ENCODE measurements at places on chromosomes 12 and 14. TPM values are rescaled to one million over a fixed set of nuclear protein-coding genes. Genes with fewer than 3 reads are reported as not detected.

Gene KRT2
- not detected for total RNA-seq

Gene RASSF9
- total RNA-seq, result not detected

Gene GPR68
- total RNA-seq, result 4.9 TPM

Gene DAO
- not detected for total RNA-seq

Gene GALNT6
- 12.8 TPM for total RNA-seq

Gene PPM1H
- 0.12 TPM for total RNA-seq

Gene CACNB3
- total RNA-seq, result 9.9 TPM

Gene CDKL1
- total RNA-seq, result 5.7 TPM

Gene SLC39A2
- total RNA-seq, result 0.33 TPM

Gene TMEM116
- 11.1 TPM for total RNA-seq

Gene MYL2
- not detected for total RNA-seq

Gene POTEM
- total RNA-seq, result not detected

Gene DNAI7
- not detected for total RNA-seq

Gene RDH11
- 66.2 TPM for total RNA-seq

Gene PTGR2
- 1.5 TPM for total RNA-seq

Gene TAS2R20
- 2.1 TPM for total RNA-seq

Gene TTC6
- not detected for total RNA-seq

Gene HCAR1
- total RNA-seq, result 6.8 TPM

Gene NEUROD4
- not detected for total RNA-seq

Gene SUOX
- 9.3 TPM for total RNA-seq

Gene EIF2S3B
- 0.62 TPM for total RNA-seq

Gene AVPR1A
- total RNA-seq, result not detected

Gene ENDOU
- total RNA-seq, result 0.09 TPM

Gene FAM186B
- 0.16 TPM for total RNA-seq

Gene RASAL1
- total RNA-seq, result 1.1 TPM

Gene CYP27B1
- total RNA-seq, result 12.7 TPM

Gene TAS2R14
- total RNA-seq, result 2.7 TPM

Gene EPYC
- total RNA-seq, result not detected

Gene PLBD1
- total RNA-seq, result not detected

Gene KSR2
- total RNA-seq, result 0.02 TPM

Gene PELI2
- 3.0 TPM for total RNA-seq

Gene PGF
- 0.24 TPM for total RNA-seq

Gene CFAP251
- 1.1 TPM for total RNA-seq

Gene AKAP3
- total RNA-seq, result 1.1 TPM

Gene RIN3
- total RNA-seq, result 21.6 TPM

Gene HOXC4
- not detected for total RNA-seq

Gene PYGL
- 1.3 TPM for total RNA-seq

Gene NFE2
- not detected for total RNA-seq

Gene CCDC196
- total RNA-seq, result not detected

Gene TMPRSS12
- not detected for total RNA-seq

Gene KCNC2
- total RNA-seq, result not detected

Gene TRIAP1
- 57.5 TPM for total RNA-seq

Gene LRP1-AS
- total RNA-seq, result not detected

Gene NPFF
- 0.57 TPM for total RNA-seq

Gene CNTN1
- total RNA-seq, result not detected

Gene SPIC
- total RNA-seq, result not detected

Gene RD3L
- total RNA-seq, result not detected

Gene CEP290
- total RNA-seq, result 17.9 TPM

Gene ADAM21
- not detected for total RNA-seq

Gene RAD9B
- 0.95 TPM for total RNA-seq

Gene ZNF891
- total RNA-seq, result 2.4 TPM

Gene ESPL1
- 76.7 TPM for total RNA-seq

Gene FAM161B
- total RNA-seq, result 0.57 TPM

Gene OR4E2
- total RNA-seq, result not detected

Gene TSHR
- total RNA-seq, result not detected

Gene PCK2
- 63.6 TPM for total RNA-seq

Gene RNF212B
- not detected for total RNA-seq

Gene GZMB
- 4,487 TPM for total RNA-seq

Gene SRGAP1
- 0.21 TPM for total RNA-seq

Measured in activated CD4-positive, alpha-beta T cell treated with anti-CD3 and anti-CD28 coated beads, Interleukin-2, amount 10 ng/mL, durations not matched to agents 24 days and 14 days (primary cell).